ENCODE measurements at places on chromosomes 7 and 10. TPM values are rescaled to one million over a fixed set of nuclear protein-coding genes. Genes with fewer than 3 reads are reported as not detected.

Gene NKX1-2
- not detected for total RNA-seq

Gene CPXM2
- 6.3 TPM for total RNA-seq

Gene ANKRD30A
- not detected for total RNA-seq

Gene SLC13A1
- 0.10 TPM for total RNA-seq

Gene FAM25G
- total RNA-seq, result not detected

Gene GPR26
- not detected for total RNA-seq

Gene PTPRZ1
- total RNA-seq, result 0.45 TPM

Gene CYP2E1
- 4.6 TPM for total RNA-seq

Gene TMEM184A
- 1.6 TPM for total RNA-seq

Gene ZNF467
- total RNA-seq, result 12.5 TPM

Gene C7orf57
- total RNA-seq, result 18.6 TPM

Gene TMEM120A
- 102 TPM for total RNA-seq

Gene EPDR1
- 20.6 TPM for total RNA-seq
